ENCODE measurements at places on chromosomes 5 and 9.
A peak's percentile ranks its signal among the peaks of the same experiment; 100 is the strongest.

- DNase-seq = no peak
Observed at GRCh38 chr5:155434681-155435080, 421.1 kb downstream of the KIF4B start.

DNA sequence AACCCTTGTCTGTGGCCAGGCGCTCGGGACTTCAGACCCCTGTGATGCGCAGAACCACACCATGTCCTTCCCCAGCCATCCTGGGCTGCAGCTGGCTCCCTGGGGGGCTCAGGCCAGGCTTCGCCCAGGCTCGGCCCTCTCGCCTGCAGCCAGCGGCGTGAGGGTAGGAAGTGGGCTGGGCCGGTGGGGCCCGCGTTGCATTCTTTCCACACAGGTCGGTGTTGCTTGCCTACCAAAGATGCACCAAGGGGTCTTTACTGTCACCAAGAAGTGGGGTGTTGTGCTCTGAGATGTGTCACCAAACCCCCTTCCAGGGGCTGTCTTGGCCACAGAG is 48.3 kb upstream of the RNF130 start:
- no peak for DNase-seq

GRCh38 chr9:36826581-36826980 is 207.5 kb downstream of the PAX5 start:
- DNase-seq = no peak

DNA sequence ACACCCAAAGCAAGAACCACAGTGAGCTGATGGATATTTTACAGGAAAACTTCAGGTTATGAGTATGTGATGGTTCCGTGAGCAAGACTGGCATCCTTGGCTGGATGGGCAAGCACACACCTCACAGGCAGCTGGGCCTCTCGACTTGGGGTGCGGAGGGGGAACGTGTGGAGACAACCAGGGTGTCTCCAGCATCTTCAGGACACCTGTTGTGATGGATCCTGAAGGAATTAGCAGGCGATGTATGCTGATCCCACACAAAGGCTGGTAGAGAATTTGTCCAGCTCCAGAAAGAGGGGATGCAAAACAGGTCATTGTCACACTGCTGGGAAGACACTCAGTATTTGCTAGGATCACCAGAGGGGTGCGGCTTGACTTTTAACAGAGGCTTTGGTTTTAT is 42.7 kb downstream of the SECISBP2 start:
- DNase-seq = no peak

DNA sequence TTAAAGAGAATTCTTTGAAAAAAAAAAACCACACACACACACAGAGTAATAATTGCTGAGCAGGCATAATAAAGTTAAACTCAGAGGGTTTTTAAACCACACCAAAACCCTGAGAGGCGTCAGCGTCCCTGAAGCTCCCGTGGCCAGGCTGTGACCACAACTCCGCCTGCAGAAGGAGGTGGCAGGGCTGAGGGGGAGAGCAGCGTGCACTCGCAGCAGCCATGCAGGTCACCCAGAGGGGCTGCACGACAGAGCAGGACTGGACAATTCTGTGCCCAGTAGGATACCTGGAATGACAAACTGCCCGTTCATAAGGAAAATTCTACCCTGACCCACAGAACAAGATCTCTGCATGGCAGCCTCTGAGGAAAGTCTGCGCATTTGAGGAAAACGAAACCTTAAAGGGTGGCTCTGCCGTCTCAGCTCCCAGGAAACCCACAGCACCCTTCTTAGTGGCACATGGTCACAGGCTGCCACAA is 44.0 kb downstream of the ROR2 start:
- peak; percentile 75 for DNase-seq

DNA sequence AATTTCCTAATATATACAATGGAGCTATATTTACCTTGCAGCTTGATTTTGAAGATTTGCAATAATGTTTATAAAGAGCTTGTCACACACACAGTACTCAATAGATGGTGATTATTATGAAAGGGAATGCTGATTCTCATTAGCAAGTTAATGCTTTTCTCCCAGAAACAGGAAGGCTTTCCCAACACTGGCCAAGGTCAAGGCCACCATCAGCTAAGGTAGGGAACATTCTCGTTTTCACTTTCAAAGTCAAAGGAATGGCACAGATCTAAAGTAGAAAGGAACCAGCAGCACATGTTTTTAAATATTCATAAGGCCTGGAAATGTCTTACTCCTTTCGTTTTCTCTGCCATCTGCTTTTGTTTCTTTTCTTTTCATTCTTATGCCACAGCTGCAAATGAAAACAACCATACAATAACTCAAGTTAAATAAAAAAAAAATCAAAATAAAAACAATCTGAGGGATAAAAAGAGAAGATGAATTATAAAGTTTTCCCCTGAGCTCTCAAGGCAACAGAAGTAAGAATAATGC is 266.8 kb downstream of the CRB2 start:
- DNase-seq = no peak
